Cortex of kidney (tissue), 1 donor: ENCODE measurements at places on chromosomes 11 and 22.

DNA sequence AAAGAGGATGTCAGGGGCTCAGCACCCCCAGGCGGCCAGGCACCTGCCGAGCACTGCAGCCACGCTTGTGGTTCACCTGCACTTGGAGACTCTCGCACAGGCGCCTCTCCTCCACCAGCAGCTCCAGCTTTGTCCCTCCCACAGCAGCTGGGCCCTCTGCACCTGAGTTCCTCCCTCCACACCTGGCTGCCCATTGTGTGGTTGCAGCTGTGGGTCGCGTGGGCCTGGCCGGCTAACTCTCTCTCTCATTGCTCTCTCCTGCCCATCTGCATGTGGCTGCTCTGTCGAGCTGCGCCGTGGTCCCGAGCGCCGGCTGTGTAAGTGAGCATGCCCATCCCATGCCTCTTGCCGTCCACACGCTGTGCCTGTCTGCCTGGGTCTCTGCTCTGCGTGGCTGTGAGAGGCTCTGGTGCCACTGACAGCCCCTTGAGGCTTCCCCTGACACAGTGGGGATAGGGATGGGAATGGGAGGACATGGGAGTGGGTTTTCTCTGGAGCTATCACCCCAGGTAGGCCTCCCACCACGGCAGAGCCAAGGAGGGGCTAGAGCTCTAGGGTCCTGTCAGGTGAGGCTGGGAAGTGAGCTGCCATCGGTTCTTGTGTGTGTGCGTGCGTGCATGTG lies 8.5 kb upstream of the ACR start:
- no peak for DNase-seq

GRCh38 chr22:44002997-44003396 lies 21.1 kb upstream of the PARVB start:
- no peak for DNase-seq

DNA sequence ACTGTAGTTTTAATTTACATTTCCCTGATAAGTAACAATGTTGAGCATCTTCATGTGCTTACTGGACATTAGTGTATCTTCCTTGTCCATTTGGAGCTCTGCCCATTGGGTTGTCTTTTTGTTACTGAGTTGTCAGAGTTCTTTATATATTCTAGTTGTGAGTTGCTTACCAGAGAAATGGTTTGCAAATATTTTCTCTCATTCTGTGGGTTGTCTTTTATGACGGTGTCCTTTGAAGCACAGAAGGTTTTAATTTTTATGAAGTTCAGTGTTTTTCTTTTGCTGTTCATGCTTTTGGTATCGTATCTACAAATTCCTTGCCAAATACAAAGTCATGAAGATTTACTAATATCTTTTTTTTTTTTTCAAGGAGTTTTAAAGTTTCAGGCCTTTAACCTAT lies 42.4 kb downstream of the ZBTB44 start:
- DNase-seq, result no peak

DNA sequence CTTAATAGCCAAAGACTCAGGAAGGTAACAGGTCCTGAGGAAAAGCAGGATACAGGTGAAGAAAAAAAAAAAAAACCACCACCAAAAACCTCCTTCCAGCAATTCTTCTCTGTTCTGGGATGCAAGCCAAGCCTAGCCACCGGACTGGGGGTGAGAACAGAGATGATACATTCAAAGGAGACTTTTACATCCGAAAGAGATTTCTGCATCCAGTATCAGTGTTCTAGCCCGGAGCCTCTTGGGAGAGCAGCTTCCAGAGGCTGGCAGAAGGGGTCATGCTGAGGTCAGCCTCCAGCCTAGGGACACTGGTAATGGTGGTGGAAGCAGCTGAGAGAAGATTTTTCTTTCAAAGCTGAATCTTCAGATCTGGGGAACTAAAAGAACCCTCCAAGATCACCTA lies 76.2 kb downstream of the KCNC1 start:
- DNase-seq, result no peak

DNA sequence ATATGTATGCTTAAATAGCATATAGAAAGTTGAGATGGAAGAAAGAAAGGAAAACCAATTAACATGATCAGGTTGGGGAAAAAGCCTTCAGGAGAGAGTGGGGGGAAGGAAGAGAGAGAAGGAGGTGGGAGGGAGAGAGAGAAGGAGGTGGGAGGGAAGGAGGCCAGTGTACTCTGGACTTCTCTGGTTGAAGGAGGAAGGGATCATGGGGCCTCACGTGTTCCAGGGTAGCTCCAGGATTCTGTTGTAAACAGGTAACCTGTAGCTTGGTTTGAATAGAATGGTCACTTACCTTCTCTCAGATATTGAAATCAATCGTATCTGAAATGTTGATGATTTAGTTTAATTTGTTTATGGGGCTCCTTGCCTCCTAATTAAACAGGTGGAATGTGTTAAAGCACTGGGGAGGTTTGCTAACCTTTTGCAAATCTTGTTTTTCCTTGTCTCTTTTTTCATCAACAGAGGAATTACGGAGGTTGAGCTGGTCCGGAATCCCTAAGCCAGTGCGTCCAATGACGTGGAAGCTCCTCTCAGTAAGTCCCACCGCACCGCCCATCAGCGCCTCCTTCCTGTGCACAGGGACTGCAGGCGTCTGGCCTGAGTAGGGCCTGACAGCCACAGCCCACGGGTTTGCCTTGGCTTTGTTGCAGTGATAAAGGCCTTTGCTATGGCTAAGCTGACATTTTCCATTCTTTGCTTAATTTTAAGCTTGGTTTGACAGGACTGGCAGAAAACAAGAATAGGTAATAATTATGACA lies 115.9 kb downstream of the TBC1D22A start:
- no peak for DNase-seq

DNA sequence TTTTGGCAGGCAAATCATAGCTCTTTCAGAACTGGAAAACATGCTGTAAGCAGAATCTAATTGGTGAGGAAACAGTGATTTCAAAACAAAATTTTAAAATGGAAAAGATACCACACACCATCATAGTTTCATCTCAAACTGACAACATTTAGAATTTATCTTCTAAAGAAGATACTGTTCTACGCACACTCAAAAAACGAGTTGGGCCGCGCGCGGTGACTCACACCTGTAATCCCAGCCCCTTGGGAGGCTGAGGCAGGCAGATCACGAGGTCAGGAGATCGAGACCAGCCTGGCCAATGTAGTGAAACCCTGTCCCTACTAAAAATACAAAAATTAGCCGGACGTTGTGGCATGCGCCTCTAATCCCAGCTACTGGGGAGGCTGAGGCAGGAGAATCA lies 44.2 kb upstream of the ADSL start:
- DNase-seq, result no peak

- no peak for DNase-seq
Observed at GRCh38 chr22:38246046-38246658, 26.7 kb downstream of the TMEM184B start.
